A673 (cell line): ENCODE measurements at places on chromosomes 2 and 18. TPM values are rescaled to one million over a fixed set of nuclear protein-coding genes. Genes with fewer than 3 reads are reported as not detected.

SNTG2 gene
- total RNA-seq = 3.7 and 3.8 TPM in 2 replicates

TWSG1 gene
- total RNA-seq = 33.6 and 34.9 TPM in 2 replicates

VSNL1 gene
- total RNA-seq = 4.8 and 7.8 TPM in 2 replicates

MAB21L4 gene
- total RNA-seq = not detected in 2 replicates

DNA sequence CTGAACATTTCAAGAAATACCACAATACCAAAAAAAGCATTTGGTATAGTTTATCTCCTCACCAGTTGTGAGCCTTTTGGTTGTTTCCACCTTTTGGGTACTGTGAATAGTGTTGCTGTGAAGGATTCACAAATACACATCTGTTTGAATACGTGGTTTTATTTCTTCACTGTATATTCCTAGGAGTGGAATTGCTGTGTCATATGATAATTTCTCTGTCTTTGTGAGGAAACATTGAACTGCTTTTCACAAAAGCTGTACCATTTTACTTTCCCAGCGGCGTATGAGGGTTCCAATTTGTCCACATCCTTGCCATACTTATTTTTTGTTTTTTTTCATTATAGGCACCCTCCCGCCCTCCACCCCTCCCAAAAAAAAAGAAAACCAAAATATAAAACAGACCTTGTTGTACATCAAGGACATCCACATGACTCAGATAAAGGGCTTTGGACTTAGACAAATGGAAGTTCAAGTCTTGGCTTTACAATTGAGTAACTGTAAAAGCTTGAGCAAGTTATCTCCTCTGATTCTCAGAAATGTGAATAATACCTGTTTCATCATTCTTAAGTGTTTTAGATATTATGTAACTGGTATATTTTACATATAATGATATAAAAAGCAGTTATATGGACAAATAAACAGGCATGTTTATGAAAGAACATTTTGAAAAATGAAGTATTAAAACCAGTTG, 19.0 kb downstream of the UBE2E3 start:
- DNase-seq = no peak

- peak; percentile 83 for DNase-seq
Measured at GRCh38 chr2:176643646-176644045, 374.4 kb downstream of the MTX2 start.

DNA sequence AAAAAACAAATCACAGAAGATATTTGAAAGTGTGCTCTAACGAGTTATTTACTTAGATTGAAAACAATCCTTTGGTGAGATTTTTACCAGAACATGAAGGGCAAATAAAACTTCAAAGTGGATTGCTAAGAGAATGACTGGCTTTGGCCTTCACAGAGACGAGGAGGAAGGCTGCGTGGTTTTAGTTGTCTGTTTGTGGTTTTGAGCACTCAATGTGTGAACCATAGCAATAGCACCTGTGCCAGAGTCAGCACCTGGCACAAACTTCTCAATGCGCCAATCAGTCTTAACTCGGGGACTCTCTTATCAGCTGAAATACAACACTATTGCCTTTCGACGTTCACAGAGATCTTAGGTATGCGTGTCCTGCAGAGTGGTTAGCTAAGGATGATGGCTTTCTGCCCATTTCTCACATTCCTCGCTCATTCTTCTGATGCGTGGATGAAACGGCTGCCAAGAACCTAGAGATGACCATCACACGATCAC, 70.0 kb downstream of the MBP start:
- no peak for DNase-seq

DNA sequence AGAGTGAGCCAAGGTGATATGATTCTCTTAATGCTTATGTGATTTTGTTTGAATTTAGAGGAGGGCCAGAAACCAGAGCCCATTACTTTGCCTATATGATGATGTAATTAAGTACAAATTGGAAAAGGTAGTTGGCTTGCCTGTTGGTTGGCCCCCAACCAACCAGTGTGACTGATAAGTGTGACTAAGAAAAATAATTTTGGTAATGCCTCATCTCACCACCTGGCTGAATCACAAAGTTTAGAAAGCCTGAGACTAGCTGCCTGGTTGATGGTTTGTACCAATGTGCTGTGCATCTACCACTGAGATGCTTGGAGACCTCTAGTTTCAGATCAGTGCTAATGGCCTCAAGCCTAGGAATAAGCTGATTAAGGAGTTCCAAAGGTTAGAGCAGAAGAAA, 338.7 kb downstream of the CDH2 start:
- no peak for DNase-seq

- DNase-seq = peak; percentile 61
Measured at GRCh38 chr2:191927319-191927867, 80.5 kb upstream of the CAVIN2 start.

DNA sequence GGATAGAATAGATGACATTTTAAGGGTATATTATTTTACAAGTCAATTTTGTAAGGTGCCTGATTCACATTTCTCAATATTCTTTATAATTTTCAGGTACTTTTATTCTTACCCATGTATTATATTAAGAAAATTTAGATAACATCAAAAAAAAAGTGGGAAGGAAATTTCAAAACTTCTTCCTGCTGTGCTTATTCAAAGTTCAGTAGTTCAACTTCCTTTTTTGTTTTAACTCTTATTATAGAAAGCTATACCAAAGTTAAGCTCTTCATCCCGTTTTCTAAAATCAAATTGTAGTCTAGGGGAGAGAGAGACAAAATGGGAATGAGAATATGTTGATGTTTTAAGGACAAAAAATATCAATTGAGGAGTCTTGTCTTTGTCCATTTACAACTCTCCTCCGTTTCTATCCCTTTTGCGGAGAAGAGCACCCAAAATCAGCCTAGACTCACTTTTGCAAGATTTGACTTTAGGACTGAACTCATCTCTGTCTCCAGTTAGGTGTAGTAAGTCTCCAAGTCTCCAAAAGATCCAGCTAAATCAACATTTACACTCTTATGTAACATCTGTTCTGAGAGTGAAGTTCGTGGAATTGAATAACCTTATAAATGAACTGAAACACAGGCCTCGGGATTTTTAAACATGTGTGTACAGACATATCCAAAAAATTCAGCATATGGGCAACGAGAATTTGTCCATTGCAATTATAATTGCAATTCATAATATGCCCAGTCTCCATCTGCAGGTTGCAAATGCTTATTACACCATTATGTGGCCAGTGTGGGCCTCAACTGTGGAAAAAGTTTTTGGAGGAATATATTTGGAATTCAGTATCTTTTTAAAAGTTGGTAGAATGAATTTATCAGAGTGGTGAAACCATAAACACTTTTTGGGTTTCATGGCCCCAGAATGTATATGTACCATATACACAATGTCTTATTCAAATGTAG, 23.9 kb downstream of the FAM124B start:
- DNase-seq = no peak

DNA sequence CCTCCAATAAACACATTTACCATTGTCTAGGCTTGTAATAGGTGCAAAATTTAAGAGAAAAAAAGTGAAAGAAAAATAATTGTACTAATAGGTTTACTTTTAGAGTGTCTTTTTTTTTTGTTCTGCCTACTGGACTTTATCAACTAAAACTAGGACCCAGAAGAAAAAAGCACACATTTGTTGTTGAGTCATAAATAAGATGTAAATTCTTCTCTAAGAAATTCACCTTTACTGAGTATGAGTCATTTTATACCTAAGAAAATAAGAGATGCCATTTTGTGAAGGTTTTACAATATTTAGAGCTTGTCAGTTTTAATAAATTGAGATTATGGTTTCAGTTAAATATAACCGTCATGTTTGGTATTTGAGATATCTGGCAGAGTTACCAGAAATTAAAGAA, 19.2 kb downstream of the FARP2 start:
- no peak for DNase-seq
